ENCODE measurements at places on chromosomes 2 and 18.

- H3K4me1 ChIP-seq = no peaks in the 10 kb centered on the region
- no peak for DNase-seq
- H3K36me3 ChIP-seq = no peaks in the 10 kb centered on the region
- no peak overlapping the region for H3K4me3 ChIP-seq
- no peak overlapping the region for H3K27ac ChIP-seq
- peaks cover 32% of the 10 kb centered on the region for H3K27me3 ChIP-seq
These were observed 19.0 kb downstream of the CLUL1 start for GRCh38 chr18:615773-616172.

DNA sequence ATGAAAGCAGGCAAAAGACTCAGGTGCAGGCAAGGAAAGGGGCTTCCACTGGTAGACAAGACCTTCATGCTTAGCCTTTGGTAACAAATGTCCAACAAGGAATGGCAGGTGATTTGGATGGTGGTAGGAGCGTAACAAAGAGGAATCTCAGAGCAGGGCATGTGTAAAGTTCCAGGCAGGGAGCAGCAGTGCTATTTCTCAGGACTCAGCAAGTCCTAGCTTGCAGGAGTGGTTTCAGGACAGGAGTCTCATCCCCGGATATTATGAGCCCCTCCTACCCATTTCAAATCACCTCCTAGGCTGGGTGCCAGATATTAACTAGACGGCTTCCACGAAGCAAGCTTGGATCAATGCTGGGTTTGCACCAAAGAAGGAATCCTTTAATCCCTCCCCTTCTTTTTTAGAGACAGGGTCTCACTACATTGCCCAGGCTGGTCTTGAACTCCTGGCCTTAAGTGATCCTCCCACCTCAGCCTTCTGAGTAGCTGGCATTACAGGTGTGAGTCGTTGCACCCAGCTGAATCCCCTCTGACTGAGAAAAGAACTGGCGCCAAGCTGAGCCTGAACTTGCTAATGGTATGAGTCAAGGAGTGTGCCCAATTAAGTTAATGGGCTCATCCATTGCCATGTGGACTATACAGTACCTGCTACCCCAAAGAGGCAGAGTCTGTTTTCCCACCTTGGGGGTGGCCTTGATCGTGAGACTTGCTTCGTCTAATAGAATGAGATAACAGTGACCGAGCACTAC lies 190.3 kb downstream of the ARL4C start:
- H3K4me1 ChIP-seq = peaks cover 28% of the 10 kb centered on the region
- no peak for DNase-seq
- peaks cover 8% of the 10 kb centered on the region for H3K36me3 ChIP-seq

GRCh38 chr18:62899534-62899933 lies 184.2 kb downstream of the PHLPP1 start:
- DNase-seq = no peak
- no peak overlapping the region for H3K4me3 ChIP-seq
- peaks cover 14% of the 10 kb centered on the region for H3K36me3 ChIP-seq
- H3K4me1 ChIP-seq = no peaks in the 10 kb centered on the region
- no peak overlapping the region for H3K27ac ChIP-seq

DNA sequence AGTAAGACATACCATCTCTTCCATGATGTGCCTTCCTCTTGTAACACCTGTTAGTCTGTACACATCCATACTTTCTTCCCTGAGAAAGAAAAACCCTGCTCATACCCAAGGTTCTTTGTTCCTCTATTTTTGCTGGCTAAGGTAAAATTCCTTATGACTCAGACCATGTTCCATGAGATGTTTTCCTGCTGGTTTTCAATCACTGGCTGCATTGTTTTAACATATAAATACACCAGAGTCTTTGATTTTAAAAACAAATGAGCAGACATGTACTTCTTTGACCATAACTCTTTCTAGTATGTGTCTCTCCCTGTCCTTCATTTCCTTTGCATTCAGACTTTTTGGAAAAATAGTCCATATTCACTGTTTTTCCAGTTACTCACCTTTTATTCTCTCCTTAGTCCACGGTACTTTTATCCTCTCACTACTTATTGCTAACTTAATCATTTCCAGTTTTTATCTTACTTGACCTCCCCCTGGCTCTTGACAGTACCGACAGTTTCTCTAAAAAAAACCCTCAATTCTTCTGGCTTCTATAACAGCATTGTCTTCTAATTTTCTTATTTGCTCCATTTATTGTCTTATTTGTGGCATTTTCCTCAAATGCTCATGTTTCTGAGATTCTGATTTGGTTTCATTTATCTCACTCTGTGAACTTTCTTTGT lies 4.3 kb downstream of the VAPA start:
- no peak for DNase-seq
- H3K4me1 ChIP-seq = peaks cover 20% of the 10 kb centered on the region
- H3K27ac ChIP-seq = no peak overlapping the region
- H3K27me3 ChIP-seq = no peaks in the 10 kb centered on the region
